ENCODE measurements at places on chromosomes 6 and 20.

DNA sequence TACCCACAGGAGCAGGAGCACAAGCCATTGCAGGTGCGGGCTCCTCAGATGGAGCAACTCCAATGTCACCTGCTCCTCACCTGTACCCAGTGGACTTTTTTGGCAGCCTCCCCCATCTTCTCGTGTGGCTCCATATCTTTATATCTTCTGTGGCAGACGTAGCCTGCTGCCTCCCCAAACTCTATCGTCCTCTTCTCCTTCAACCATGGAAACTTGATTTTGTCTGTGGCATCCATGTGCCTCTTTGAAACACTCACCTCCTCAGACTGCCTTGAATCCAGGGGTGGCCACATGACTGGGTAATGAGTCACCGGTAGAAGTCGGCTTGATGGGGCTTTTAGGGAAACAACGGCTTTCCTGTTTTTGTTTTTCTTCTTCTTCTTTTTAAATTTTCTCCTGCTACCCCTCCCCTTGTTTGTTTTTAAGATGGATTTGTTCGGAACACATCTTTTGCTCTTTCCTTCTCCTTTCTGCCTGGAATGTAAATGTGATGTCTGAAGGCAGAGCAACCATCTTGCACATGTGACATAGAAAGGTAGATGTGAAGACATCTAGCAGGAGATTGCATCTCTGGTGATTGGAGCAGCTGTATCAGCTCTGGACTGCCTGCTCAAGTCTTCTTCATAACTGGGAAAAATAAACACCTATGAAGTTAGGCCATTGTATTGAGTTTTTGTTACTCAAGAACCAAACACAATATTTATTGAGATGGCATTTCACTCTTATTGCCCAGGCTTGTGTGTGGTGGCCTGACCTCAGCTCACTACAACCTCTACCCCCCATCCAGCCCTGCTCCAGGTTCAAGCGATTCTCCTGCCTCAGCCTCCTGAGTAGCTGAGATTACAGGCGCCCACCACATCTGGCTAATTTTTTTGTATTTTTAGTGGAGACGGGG, 69.9 kb upstream of the DDR1 start:
- peak; percentile 84 for DNase-seq

DNA sequence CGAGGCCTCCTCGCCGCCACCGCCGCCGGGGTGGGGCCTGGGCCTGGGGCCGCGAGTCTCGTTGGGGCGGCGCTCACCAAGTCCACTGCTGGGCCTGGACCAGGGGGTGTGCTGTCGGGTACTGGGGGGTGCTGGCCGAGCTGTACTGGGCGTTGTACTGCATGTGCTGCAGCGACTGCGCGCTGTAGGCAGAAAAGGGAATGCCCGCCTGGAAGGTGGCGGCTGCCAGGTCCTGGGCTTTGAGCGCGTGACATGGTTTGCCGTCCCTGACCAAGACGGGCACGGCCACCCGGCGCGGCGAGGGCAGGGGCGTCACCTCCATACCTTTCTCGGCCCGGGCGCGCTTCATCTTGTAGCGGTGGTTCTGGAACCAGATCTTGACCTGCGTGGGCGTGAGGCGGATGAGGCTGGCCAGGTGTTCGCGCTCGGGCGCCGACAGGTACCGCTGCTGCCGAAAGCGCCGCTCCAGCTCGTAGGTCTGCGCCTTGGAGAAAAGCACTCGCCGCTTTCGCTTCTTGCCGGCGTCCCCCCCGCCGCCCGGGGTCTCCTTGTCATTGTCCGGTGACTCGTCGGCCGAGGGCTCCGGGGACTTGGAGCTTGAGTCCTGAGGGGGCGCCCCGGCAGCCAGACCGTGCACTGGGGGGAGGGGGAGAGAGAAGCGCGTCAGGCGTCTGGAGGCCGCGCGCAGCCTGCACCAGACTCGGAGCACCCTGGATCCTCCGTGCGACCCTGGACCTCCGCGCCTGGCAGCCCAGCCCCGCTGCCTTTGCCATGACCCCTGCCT, 1.8 kb downstream of the NKX2-2 start:
- peak; percentile 63 for DNase-seq

GRCh38 chr6:73203098-73203497, 22.2 kb downstream of the KHDC1L start:
- no peak for DNase-seq

GRCh38 chr20:51386586-51386985, 155.9 kb downstream of the NFATC2 start:
- DNase-seq, result no peak

- no peak for DNase-seq
Observed at GRCh38 chr6:19976411-19977129, 139.4 kb downstream of the ID4 start.

- no peak for DNase-seq
Observed at GRCh38 chr6:155040901-155041650, 46.0 kb downstream of the TIAM2 start.

DNA sequence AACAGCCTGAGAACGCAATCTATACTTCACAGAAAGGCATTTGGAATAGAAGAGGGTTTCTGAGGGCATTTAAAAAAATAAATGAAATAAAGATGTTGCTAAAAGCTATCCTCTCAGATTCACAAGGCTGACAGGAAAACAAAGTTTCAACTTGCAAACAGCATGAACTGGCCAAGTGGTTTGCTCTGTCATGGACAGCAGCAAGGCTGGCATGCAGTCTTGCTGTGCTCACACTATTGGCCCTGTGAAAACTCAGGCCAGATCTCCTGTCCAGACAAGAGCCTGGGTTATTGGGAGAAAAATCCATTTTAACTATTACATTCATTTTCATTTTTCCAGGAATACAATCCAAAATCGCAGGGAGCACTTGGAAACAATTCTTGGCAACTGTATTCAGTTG, 506.2 kb upstream of the SLC35B3 start:
- DNase-seq, result no peak

GRCh38 chr6:48973491-48973890, 489.6 kb downstream of the MMUT start:
- DNase-seq, result no peak

DNA sequence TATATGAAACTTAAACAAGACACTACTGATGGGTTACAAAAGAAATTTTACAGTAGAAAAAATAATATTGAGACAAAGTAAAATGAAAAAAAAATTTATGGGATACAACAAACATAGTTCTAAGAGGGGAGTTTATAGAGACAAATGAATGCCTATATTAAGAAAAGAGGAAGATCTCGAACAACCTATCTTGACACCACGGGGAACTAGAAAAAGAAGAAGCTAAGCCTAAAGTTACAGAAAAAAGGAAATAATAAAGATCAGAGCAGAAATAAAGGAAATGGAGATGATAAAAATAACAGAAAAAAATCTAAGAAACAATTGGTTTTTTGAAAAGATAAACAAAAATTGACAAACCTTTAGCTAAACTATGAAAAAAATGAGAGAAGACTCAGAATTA, 9.1 kb upstream of the ECHDC1 start:
- no peak for DNase-seq
